ENCODE measurements at places on chromosomes 11 and 22.

DNA sequence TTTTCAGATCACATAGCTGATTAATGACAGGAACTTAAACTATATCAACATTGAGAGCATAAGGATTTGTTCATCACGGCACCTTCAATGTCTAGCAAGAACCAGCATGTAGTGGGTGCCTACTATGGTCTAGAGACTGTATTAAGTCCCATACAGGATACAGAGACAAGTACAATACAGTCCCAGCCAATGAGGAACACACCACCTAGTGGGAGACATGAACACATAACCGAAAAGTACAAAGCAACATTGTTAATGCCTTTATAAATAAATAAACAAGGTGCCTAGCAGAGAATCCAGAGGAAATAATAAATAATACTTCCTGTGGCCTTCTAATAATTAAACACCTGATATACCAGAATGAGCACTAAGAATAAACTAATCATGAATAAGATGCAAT is 87.7 kb upstream of the OPCML start:
- DNase-seq = no peak

DNA sequence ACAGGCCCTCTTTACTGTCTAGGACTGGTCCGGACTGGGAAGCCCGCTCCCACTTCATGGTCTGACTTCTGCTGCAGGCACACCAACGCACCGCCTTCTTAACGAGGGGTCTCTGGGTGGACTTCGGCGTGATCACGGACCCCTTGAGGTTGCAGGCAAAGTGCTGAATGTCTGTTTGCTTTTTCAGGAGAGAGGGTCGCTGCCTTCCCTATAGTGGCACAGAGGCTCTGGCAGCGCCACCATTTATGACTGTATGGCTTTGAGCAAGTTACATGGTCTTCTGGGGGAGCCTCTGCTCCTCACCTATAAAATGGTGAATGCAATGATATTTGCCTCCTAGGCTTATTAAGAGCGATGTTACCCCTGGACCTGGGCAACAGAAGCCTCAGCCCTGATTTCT is 1.4 kb upstream of the SCN4B start:
- DNase-seq = no peak

DNA sequence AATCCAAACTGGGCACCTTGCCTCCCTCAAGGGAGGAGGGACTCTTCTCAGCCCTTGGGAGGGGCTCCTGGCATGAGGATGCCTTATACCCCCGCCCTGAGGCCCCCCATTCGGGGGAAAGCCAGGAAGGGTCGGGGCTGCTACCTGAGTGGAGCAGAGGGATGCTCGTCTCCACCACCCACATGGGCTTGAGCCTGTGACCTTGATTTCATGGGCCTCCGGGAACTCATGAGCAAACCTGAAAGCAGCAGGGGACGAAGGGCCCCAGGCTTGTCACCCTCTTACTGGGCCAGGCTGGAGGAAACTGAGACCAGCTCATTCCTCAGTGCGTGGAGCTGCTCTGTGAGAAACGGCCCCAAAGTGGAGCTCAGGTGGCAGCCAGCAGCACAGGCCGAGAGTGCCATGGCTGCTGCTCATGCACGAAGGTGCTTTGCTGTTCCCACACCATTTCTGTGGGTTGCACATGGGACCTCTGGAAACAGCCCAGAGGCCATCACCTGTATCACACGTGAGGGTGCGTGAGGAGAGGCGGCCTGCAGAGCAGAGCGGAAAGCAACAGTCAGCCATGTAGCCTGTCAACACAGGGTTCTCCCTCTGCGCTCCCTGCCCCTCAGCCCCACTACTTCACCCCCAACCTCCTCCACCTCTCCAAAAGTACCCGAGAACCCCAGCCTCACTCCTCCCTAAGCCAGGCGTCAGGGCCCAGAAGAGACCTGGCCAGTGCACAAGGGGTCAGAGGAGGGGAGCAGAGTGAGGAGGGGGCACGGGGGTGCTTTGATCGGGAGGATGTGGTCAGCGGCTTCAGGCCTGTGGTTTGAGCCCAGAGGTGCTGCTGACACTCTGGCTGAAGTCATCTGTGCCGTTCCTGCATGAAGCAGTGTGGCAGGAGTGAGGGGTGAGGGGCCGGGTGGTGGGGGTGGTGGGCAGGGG is 14.1 kb upstream of the IL2RB start:
- peak; percentile 28 for DNase-seq

DNA sequence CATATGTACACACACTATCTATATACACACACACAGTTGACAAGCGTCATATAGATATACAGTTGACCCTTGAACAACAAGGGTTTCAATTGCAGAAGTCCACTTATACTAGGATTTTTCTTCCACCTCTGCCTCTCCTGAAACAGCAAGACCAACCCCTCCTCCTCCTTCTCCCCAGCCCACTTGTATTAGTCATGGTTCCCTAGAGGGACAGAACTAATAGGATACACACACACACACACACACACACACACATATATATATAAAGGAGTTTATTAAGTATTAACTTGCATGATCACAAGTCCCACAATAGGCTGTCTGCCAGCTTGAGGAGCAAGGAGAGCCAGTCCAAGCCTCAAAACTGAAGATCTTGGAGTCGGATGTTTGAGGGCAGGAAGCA is 92.9 kb downstream of the DHCR7 start:
- no peak for DNase-seq

DNA sequence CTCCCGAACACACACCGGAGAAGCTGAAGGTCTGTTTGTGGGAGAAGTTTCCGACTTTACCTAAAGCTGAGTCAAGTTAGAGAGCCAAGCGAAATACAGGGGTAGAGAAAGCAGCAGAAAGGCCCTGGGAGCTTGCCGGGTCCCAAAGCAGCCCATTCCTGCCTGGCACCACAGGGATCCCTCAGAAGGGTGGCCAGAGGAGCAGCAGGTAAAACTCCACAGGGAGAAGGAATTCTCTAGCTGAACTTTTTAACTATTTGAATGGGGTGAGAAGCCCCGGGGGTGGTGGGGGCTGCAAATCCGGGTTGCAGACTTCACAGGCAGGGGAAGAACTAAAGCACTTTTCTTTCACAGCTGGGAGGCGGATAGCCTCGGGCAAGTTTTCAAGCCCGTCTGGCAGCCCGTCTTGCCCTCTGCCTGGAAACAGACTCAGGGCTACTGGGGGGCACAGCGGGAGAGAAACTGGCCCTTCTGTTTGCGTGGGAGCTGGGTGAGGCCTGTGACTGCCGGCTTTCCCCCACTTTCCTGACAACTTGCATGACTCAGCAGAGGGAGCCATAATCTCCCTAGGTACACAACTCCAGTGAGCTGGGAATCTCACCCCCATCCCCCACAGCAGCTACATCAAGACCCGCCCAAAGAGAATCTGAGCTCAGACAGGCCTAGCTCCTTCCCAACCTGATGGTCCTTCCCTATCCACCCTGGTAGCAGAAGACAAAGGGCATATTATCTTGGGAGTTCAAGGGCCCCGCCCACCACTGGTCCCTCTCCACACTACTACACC is 311.0 kb downstream of the SBF2 start:
- DNase-seq = no peak

Data from activated T-helper 1 cell treated with anti-CD3 and anti-CD28 coated beads, Interleukin-2, amount 50 U/mL, for 16 hours (primary cell).